Mesenteric fat pad (tissue), 1 donor: ENCODE measurements at places on chromosomes 4 and X.

DNA sequence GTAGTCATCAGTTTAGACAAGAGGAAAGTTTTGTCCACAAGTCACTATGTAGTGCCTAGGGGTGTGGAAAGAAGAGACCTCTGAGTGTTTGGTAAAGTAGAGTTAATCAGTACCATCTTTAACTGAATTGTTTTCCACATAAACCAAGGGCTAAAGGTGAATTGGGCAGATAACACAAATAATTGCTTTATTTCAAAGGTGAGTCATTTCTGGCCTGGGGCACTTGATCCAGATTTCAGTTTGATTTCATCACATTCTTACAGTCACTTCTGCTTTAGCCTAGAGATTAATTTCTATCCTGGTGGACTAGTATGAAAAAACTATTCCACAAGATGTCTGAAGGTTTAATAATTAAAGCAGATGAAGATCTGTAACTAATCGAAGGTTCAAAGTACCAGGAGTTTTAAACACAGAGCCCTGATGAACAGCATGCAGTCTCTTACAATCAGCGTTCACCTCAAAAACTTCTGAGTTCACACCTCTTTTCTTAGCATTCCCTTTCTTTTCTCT is 74.5 kb upstream of the BOD1L1 start:
- DNase-seq: no peak

- DNase-seq: no peak
These were observed 24.7 kb downstream of the OFD1 start for GRCh38 chrX:13759152-13759718.

- DNase-seq: no peak
These were observed 356.0 kb upstream of the RASGEF1B start for GRCh38 chr4:81827577-81828202.

GRCh38 chrX:108001218-108001814 is 19.1 kb upstream of the TEX13B start:
- DNase-seq: no peak

- DNase-seq: no peak
These were observed 11.9 kb upstream of the TRIML1 start for GRCh38 chr4:188127214-188127874.

DNA sequence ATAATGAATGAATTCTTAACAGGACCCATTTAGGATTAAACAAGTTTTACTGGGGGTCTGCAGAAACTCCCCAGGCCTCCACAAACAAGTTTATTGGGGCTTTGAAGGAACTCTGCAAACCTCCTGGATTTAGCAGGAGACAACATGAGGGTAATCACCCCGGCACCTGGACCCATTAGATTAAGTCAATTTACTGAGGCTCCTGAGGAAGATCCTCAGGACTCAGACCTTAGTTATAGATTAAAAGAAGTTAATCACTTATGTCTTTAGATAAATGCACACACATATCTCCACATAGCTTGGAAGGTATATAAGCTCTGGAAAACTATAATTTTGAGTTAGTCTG is 29.4 kb downstream of the XG start:
- DNase-seq: no peak

DNA sequence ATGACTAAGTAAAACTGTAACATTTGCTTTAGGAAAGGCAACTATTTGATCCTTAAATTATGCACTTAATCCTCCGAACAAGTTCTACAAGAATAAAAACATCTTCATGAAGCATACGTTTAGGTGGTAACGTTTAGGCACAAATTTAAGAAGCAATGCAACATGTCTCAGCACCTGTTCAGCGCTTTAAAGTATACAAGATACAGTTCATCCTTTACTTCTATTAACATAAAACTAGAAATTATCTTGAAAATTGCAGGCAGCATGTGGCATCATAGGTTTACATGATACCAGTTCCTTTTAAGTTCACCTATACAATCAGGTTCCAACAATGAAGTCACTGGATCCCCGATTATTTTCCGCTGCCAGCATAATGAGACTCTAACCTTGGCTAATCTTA is 1.5 kb downstream of the PLA2G12A start:
- no peak for DNase-seq

- no peak for DNase-seq
These were observed 200.2 kb downstream of the DKK2 start for GRCh38 chr4:106835919-106836318.

DNA sequence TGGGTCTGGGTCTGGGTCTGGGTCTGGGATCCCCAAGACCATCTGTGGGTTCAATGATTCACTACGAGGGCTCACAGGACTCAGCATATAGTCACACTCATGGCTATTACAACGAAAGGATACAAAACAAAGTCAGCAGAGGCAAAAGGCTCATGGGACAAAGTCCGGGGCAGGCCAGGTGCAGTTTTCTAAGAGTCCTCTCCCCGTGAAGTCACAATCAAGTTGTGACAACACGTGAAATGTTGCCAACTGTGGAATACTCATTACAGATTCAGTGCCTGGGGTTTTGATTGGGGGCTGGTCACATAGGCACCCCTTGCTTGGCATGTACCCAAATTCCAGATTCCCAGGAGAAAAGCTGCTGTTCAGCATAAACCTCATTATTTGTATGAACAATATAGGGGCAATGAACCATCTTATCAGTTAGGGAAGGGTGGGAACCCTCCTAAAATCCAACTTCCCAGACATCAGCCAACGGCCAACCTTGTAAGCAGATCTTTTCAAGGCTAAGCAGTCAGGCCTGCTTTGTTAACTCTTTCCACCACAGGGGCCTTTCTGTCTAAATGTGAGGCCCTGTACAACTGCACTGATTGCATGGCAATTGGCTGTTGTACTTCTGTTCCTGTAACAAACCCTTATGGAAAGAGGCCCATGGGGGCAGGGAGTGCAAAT is 58.2 kb upstream of the DIPK2B start:
- DNase-seq: no peak

DNA sequence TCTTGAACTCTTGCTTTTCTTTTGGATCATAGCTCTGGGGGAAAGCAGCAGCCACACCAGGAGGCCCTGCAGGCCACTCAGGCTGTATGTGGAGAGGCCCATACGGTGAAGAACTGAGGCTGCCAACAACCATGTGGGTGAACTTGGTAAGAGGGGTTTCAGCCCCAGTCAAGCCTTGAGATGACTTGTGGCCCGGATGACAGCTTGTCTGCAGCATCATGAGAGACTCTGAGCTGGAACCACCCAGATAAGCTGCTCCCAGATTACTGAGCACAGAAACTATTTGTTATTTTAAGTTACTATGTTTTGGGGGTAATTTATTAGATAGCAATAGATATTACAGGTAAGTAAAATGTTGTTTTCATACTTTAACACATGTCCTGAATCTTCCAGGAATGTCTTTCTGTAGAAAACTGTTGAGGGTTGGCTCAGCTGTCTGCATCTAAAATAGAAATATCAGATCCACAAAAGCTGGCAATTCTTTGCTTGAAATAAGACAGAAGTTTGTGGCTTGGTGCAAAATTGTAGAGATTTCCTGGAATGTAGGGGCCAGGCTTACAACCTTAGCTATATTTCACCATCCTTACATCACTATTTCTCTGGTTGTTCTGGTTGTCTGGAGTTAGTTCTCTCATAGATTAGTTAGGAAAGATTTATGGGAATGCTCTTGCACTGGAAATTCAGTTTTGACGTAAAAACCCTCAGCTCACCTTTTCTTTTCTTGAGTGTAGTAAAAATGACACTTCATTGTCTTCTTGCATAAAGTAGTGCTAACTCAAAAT is 272.1 kb downstream of the RAPGEF2 start:
- no peak for DNase-seq

- DNase-seq: no peak
These were observed 566 bp downstream of the ATP11C start for GRCh38 chrX:139932073-139932900.

DNA sequence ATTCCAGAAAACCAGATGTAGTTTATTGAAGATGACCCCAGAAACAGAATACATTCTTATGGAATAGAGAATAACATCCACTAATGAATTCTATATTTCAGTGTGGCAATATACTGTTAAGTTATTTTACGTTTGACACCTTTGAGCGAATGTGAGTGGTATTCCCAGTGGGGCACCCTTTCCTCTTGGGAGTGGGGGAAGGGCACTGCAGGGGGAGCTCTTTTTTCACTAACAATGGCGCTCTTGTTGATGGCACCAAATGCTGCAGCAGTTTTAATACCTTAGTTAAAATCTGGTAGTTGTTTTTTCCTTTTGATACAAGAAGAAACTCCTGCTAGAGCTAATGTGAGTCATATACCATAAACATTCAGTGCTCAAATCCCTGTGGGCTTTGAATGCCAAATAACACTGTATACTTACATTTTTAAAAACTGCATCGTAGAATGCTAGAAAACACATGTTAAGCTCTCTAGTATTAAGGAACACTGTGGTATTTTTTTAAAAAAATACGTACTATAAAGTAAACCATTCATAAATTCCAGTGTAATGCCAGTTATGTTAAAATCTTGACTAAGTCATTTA is 178.5 kb downstream of the DCHS2 start:
- no peak for DNase-seq

- DNase-seq: no peak
These were observed 7.7 kb upstream of the HAND2 start for GRCh38 chr4:173537613-173538147.

DNA sequence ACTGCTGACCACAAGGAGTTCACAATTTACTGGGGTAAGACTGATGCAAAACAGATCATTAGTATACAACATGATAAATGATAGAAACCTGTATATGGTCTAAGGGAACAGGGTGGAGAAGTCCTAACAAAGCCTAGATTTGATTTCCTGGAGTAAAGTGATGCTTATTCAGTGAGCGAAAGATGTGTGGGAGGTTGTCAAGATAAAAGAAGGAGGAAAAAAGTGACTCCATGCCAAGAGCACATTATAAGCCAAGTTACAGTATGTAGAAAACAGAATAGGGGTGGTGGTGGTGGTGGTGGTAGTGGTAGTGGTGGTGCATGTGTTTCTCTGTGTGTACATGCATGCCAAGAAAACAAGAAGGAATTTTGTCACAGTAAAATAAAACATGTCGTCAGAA is 325.2 kb downstream of the MAPK10 start:
- DNase-seq: no peak

DNA sequence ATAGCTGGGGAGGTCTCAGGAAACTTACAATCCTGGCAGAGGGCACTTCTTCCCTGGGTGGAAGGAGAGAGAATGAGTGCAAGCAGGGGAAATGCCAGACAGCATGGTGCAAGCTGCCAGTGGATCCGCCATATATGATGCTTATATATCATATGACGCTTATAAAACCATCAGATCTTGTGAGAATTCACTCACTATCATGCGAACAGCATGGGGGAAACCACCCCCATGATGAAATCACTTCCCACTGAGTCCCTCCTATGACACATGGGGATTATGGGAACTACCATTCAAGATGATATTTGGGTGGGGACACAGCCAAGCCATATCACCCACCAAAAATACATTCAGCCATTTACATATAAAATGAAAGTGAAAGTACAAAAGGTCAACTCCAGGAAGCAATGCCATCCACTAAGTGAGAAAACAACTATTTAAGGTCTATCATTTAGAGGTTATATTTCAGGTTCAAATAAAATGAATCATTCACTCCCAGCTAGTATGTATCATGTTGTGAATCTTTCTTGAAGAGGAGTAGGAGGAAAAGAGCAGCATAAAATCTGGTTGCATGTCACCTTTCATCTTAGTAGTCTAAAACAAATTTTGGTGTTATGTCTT is 20.3 kb upstream of the DYNLT3 start:
- DNase-seq: no peak

DNA sequence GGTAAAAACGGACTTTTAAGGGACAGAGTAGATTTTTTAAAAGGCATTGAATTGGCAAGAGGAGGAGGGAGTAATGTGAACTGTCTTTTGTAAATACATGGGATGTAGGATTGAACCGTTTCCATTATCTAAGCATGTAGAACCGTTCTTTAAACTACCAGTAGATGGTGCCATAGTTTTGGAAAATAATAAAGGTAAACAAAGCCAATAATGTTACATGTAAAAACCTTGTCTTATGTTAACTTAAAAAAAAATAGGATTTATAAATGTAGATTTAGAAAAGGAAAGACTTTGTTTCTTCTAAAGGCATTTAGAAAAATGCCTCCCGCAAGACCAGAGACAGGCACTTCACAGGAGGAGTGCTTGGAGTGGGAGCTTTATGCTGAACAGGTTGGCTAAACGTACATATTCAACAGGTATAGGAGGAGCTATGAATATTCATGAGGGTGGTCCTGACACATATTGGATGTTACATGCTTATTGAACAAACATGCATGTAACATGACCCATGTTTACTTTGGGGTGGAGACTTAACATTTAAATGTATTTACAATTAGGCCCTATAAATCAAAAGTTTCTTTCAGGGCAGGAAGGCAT is 45.5 kb upstream of the FAM241A start:
- no peak for DNase-seq

DNA sequence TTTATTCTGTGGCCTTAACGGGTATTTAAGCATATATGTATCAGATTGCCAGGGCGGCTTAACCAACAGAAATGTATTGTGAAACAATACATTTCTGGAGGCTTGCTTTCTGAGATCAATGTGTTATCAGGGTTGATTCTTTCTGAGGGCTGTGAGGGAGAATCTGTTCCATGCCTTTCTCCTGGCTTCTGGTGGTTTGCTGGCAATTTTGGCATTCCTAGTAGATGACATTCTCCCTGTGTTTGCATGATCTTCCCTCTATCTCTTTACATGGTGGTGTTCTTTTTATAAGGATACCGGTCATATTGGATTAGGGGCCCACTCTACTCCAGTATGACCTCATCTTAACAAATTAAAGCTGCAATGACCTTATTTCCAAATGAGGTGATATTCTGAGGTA is 16.9 kb upstream of the CEP135 start:
- no peak for DNase-seq

- no peak for DNase-seq
These were observed 142.5 kb downstream of the HHIP start for GRCh38 chr4:144788469-144788868.

DNA sequence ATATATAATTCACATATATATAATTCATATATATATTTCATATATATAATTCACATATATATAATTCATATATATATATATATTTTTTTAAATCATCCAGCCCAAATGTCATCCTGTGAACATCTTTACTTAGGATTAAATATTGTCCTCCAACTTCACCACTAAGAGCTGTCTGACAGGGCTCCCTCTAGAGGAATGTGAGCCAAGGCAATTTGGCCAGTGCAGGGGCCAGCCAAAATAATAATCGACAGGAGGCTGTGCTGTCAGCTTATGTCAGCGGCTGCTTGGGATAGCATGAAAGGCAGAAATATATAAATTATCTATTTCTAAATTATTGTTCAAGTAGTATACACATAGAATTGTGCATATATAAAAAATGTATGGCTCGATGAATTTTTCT is 29.5 kb downstream of the EGFL6 start:
- DNase-seq: no peak

GRCh38 chrX:153521034-153521433 is 3.6 kb downstream of the ATP2B3 start:
- DNase-seq: no peak

DNA sequence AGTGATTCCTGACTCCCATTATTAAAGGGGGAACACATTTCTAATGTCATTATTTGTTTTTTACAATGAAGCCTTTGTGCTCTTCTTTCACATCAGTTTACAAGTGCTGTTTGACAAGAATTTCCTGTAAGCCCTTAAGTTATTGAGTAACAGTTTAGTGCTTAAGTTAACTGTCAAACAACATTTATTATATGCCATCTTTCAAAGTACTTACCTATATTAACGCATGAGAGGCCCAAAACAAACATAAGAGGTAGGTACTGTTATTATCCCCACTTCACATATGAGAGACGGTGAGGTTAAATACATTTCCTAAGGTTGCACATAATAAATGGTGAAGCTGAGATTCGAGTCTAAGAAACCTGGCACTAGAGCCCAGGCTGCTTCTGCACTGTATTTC is 56.0 kb upstream of the MAGED1 start:
- DNase-seq: no peak
